ENCODE measurements at places on chromosomes 3 and 15. TPM values are rescaled to one million over a fixed set of nuclear protein-coding genes. Genes with fewer than 3 reads are reported as not detected.

GRCh38 chr3:143668385-143668784 is 179.9 kb downstream of the SLC9A9 start:
- no peak for DNase-seq

GRCh38 chr15:78104119-78104479 is 11.7 kb downstream of the SH2D7 start:
- DNase-seq, result no peak

DNA sequence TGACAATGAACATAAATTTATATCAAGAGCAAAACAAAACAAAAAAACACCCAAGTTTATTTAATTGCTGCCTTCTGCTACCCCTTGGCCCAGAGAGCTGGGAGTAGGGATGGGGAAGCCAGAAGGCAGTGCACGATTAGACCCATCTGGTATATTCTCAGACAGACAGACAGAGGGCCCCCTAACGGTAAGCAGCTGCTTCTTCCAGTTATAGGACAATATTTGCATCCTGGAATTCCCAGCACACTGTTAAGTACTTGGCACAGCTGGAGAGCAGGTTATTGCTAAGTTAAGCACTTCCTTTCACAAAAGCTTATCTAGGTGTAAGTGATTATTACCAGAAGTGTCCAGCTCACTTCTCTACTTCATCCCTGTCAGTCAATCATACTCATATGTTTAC is 39.3 kb downstream of the C2CD4B start:
- no peak for DNase-seq

DNA sequence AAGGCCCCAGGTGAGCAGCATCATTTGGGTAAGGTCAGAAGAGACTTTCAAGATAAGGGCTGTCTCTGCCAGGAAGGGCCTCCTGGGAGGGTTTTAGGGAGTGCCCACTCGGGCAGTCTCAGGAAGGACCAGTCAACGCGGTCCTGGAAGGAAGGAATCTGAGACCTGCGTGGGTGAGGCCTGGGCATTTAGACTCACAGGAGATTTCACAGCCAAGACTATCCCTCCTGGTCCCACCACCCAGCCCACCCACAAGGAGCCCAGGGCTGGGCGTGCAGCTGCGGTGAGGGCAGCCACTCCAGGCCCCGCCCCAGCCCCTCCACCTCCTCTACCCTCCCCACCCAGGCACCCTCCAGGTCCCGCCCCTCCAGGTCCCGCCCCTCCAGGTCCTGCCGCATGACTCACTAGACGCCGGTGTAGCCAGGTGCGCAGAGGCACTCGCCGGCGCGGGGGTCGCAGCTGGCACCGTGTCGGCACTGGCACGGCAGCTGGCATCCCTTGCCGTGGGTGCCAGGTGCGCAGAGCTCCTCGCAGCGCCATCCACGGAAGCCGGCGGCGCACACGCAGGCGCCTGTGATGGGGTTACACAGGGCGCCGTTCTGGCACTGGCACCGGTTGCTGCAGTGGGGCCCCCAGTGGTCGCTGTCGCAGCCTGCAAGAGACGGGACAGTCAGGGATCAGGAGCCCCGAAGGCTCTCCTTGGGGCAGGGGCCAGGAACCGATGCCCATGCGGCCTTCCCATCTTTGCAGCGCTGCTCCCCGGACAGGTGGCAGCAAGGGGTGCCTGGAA is 112.7 kb downstream of the RAB11A start:
- no peak for DNase-seq

- DNase-seq, result no peak
Observed at GRCh38 chr15:58678683-58679082, 70.8 kb downstream of the ADAM10 start.

GRCh38 chr3:3097958-3098357 is 12.2 kb downstream of the IL5RA start:
- no peak for DNase-seq

DNA sequence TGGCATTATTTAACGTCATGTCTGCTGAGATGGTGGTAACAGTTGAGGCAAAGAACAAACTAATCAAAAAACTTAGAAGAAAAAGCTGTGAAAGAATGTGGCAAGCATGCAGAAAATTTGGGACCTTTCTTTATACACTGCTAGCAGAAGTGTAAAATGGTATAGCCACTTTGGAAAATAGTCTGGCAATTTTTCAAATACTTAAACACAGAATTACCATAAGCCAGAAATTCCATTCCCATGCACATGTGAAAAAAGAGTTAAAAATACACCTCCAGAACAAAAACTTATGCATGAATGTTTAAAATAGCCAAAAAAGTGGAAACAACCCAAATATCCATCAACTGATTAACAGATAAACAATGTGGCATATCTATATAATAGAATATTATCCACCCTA is 613.3 kb downstream of the TBL1XR1 start:
- no peak for DNase-seq

DNA sequence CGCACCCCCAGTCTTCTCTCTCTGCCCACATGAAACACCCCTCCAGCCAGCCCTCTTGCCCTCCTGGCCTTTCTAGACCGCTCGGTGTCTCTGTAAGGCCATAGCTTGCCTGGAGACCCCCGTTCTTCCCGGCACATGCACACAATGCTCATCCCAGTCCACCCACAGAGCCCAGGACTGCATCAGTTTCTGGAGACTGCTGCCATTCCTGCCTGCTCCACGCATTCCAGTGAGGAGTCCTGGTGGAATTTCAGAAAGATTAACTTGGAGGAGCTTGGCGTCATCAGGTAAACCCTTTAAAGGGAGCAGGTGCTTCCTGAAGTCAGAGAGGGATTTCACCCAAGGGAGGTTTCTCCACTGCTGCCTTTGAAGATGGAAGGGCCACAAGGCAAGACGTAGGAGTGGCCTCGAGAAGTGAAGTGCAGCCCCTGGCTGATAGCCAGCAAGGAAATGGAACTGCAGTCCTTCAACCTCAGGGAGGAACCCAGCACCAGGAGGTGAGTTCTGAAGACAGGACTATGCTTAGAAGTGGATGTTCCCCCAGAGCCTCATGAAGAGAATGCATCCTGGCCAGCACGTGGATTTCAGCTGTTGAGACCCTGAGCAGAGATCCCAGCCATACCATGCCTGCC is 19.2 kb downstream of the SLC41A3 start:
- DNase-seq, result no peak

GRCh38 chr3:111936967-111937366 is 41.9 kb upstream of the ABHD10 start:
- DNase-seq, result no peak

DNA sequence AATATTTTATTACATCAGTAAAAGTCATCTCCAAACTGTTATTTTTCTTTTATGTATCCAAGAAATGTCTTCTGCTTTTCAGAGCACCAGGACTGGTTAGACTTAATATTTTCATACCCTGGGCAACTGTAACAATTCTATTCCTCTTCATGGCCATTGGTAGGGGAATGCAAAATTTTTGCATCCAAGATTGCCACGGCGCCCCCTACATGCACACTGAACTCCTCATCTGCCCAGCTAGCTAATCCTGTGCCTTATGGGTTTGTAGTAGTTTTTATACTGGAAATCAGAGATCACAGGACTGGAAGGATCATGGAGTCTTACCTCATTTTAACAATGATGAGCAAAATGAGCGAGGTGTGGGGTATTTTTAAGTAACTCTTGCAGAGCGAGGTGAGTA is 74.2 kb downstream of the CRTC3 start:
- peak; percentile 51 for DNase-seq

GRCh38 chr15:101482526-101483371 is 6.8 kb downstream of the PCSK6 start:
- DNase-seq, result peak; percentile 63

GRCh38 chr3:14170531-14171159 is 7.8 kb downstream of the XPC start:
- no peak for DNase-seq

DNA sequence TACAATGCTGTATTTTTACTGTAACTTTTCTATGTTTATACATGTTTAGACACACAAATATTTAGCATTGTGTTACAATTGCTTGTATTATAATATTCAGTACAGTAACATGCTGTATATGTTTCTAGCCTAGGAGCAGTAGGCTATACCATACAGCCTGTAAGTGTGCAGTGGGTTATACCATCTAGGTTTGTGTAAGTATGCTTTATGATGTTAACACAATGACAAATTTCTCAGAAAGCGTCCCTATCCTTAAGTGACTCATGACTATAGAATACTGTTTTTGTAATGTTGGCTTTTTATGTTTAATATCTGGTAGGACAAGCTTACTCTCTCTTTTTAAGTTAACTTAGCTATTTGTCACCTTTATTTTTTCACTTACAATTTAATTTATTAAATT is 127.5 kb upstream of the THRB start:
- DNase-seq, result no peak

GRCh38 chr3:72675243-72675642 is 173.0 kb downstream of the SHQ1 start:
- DNase-seq, result no peak

DNA sequence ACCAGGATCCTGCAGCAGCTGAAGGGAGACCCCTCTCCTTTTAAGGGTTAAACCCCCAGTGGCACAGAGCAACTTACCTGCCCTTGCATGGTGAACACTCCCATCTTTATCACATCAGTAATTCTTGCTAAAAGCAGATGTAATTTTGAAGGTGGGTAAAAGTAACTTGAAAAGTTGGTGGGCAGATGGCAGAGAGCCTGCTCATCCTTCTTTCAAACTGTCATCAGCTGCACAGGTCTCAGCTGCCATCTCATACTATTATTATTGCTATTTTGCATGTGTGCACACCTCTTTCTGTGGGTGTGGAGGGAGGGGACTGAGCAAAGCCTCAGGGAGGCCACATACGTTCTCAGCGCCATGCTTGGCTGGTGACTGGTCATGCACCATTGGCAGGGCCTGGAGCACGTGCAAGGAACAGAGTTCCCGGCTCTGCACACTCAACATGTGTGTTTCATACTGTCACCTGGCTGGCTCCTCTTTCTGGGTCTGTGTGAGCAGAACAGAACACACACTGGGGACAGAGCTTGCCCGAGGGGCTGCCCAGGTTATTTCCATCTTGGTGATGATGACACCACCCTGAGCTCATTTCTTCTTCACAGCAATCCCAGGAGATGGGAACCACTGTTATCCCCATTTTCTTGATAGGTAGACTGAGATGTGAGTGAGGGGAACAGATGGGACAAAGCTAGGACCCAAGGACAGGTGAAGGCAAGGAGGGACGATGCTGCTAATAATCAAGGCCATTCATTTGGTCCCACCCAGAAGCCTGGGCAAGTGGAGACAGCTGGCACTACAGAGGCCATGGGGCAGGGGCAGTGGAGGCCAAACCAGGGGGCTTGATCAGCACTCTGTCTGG is 95.8 kb upstream of the KLF13 start:
- DNase-seq, result no peak

DNA sequence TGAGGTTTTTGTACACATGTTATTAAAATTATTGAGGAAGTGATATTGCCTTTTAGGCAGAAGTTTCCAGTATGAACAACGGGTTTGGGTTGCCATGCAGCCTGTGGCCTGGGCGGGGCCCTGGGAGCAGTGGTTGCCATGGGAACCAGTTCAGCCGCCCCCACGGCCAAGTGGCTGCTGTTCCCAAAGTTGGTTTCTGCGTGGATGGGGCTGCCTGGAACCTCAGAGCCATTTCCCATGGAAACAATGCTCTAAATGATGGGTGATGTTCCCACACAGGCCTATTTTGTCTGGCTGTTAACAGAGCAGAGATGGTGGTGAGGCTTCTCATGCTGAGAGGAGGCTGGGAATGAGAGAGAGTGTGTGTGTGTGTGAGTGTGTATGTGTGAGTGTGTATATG is 19.5 kb downstream of the MRAS start:
- DNase-seq, result peak; percentile 59

Gene NTRK3
- 1.6 TPM for total RNA-seq

Gene CCK
- total RNA-seq, result not detected

Gene NXPE3
- total RNA-seq, result 47.9 TPM

Gene HIGD2B
- total RNA-seq, result not detected
